ENCODE measurements at places on chromosomes 1 and 21.
A peak's percentile ranks its signal among the peaks of the same experiment; 100 is the strongest.

- DNase-seq: no peak
Observed at GRCh38 chr1:31470794-31471315, 57.8 kb downstream of the SERINC2 start.

GRCh38 chr1:26811057-26811456 is 15.4 kb upstream of the ZDHHC18 start:
- DNase-seq: no peak

DNA sequence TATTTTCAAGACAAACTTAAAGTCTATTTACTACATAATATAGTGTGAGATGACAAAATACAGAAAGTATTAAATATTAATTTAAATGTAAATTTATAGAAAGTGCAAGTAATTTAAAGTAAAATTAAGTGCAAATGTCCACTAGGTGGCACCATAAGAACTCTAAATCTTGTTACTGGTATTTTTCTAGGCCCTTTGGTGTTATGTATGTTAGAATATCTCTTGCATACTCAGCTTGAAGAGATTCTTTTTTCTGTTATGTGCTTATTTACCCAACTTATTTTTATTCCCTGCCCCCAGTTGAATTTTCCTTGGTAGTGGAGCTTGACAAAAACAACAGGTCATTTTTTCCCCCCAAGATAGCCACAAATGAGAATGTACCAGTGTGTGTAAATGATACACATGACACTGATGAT is 71.5 kb downstream of the RPS6KC1 start:
- peak; percentile 0 for DNase-seq

DNA sequence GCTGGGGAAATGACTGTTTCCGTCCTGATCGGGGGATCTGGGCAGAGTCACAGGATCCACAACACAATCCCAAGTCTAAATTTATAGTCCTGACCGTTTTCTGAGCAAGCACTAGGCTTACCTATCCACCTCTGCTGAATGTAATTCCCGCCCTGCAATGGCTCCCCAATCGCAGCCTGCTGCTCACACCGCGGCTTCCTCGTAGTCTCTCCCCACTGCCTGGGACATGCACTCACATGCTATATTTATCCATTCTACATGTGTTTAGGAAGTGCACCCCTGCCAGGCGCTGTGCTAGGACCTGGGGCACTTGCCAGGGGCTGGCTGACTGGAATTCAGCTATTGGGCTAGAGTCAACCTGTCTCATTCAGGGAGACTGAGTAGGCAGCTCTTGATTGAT is 246.6 kb upstream of the CSF3R start:
- no peak for DNase-seq

GRCh38 chr1:246091477-246091876 is 415.6 kb downstream of the SMYD3 start:
- DNase-seq: no peak

DNA sequence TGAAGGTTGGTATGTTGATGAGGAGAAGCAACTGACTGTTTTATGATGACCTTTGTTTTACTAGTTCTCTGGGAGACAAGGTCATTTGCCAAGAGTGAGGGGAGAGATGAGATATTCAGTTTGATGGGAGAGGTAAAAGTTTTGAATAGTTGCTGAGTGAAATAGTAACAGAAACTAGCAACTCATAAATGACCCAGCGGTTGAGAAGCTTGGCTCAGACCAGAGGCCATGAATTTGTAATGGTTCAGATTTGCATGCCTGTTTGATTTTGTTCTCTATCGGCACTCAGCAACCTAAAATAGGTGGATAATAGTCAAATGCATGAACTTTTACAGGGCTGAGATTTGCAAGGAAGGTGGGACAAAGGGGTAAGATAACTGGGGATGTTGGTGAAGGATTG is 6.6 kb downstream of the CCDC30 start:
- DNase-seq: no peak

GRCh38 chr1:228848406-228848805 is 113.1 kb downstream of the RHOU start:
- DNase-seq: no peak

DNA sequence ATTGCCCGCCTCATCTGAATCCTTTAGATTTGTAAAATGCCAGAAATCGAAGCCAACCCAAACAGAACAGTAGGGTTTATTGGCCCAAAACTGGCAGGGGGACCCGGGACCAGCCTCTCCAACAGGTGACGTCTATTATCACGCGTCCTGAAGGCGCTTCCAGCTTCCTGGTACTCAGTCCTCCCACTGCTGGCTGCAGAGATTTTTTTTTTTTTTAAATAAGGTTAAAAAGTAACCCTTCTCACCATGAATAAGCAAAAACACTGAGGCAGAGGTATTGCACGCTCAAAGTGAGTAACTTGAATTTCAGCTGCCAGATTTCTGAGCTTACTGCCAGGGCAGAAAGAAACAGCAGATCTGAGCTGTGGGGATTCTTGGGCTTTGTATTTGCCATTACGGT is 54.4 kb upstream of the GCLM start:
- no peak for DNase-seq

- DNase-seq: no peak
Observed at GRCh38 chr1:30088594-30088993, 634.8 kb downstream of the MATN1 start.

DNA sequence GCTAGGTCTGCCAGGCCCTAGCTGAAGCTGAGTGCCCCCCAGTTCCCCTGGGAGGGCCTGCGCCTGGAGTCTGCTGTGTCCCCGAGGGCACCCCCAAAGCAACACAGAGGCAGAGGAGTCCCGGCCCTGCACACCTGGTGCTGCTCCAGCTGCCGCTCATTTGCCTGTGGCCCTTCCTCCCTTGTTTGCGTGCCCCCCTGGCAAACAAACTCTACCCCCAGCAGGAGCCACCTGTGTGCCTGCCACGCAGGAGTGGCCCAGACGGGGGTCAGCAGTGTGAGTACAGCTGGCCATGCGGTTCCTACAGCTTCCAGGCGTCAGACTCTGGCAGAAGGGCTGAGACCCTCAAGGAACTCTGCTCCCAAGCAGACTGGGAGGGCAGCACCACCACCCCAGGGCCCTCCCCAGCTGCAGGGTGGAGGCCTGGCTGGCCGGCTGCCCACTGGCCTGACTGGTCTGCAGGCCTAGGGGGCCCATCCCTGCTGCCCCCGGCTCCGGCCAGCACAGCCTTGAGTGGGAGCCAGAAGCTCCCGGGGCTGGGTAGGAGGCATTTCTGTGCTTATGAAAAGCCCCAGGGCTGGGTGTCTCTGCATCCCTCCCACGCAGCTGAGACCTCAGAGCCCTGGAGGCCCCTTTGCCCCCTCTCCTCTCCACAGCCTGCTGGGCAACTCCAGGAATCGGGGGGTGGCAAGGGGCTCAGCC is 563 bp upstream of the TAS1R3 start:
- DNase-seq: no peak

DNA sequence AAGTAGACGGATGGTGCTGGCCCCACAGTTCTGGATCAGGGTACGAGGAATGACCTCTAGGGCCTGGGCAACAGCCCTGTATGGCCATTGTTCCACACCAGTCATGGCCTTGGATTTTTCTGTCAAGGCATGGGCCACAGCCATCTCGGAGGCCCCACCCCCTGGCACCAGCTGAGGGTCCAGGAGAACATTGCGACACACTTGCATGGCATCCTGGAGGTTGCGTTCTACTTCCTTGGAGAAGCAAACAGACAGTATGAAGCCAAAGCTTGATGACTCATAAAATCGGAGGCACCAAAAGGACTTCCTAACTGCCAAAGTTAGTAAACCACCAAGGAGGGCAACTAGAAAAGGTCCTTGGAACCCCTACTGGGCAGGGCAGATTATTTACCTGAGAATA is 11.9 kb upstream of the VHLL start:
- DNase-seq: no peak

- no peak for DNase-seq
Observed at GRCh38 chr1:193377472-193377871, 191.1 kb upstream of the B3GALT2 start.

DNA sequence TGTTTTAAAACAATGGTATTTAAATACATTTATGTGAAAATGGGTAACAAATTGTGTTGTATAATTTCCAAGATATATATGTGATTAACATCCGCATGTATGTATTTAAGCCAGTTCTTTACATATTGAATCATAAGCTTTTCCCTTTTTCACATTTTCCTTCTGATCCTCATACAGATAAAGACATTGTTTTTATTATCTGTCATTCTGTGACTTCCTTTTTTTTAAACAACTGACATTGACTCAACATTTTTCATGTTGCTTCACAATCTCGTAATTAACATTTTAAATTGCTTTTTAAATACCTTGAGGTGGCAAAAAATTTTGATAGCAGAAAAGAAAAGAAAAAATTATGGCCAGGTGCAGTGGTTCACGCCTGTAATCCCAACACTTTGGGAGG is 1.4 kb downstream of the STXBP3 start:
- DNase-seq: no peak

DNA sequence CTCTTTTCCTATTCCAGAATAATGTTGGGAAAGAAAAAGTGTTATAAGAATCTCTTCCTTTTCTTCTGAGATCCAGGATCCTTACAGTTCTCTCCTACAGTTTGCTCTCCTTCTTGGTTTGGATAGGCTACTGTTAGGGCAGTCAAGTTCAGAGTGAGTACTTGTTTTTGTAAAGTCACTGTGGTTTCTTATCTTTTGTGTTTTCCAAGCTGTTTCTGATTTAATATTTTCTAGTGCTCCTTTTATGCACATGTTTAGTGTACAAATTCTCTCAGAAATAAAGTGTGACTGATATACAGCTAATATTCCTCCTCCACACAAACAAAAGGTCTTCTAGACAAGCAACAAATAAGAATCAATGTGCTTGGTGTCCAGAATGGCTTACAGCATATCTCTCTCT is 107.7 kb downstream of the BACH1 start:
- no peak for DNase-seq

GRCh38 chr1:26169198-26169554 is 413 bp upstream of the C1orf232 start:
- no peak for DNase-seq

GRCh38 chr1:18886003-18886335 is 16.4 kb downstream of the ALDH4A1 start:
- DNase-seq: no peak

GRCh38 chr1:70462611-70463010 is 51.5 kb downstream of the CTH start:
- no peak for DNase-seq

- DNase-seq: no peak
Observed at GRCh38 chr1:24743404-24744211, 1.6 kb upstream of the CLIC4 start.

DNA sequence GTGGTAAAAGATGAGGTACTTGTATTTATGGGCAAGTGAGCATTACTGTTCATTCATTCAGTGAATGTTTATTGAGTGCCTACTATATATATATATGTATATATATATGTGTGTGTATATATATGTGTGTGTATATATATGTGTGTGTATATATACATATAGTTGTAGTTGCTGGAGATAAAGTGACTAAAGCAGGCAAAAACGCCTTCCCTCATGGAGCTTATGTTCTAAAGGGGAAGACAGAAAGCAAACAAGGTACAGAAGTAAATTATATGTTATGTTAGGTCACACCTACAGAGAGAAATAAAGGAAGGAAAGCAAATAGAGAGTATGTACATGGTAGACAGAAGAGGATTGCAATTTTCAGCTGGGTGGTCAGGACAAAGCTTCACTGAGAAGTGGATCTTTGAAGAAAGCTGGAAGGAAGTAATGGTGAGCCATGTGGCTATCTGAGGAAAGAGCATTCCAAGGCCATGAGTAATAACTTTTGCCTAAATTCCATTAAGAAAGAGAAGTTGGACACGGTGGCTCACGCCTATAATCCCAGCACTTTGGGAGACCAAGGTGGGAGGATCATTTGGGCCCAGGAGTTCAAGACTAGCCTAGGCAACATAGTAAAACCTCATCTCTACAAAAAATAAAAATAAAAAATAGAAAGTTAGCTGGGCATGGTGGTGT is 33.5 kb upstream of the KLF17 start:
- no peak for DNase-seq

DNA sequence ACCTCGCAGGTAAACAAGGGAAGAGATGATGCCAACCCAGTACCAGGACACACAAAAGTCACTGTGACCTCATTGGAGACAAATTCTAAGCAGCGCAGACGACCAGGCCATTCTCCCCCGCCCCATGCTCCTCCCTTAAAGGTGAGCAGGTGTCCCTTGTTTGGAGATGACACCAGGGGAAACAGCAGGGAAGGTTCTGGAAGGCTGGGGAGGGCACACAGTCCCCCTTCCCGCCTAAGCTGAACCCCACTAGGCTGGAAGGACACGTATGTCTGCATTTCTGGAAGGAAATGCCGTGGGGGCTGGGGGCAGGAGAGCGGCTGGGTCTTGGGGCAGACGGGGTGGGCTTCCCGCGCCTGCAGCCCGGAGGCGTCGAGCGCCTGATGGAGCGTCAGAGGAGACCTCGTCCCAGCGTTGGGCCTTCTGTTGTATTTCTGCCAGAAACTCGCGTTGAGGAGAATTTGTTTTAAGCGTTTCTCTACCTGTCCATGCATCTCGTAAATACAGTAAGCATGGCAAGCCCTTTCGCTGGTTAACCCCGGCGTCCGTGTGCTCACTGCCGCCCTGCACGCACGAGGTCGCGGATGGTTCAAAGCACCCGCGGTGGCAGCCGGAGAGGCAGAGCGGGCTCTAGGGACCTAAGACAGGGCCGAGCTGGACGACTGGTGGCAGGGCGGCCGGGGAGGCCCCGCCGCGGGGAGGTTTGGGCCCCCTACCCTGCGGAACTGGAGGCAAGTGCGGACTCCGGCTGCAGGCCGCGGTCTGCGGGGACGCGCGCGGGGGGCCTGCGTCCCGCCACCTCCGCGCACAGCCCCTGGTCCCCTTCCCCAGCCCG is 1.2 kb upstream of the LHX4 start:
- no peak for DNase-seq

- DNase-seq: no peak
Observed at GRCh38 chr1:211381481-211382181, 55.0 kb downstream of the TRAF5 start.

DNA sequence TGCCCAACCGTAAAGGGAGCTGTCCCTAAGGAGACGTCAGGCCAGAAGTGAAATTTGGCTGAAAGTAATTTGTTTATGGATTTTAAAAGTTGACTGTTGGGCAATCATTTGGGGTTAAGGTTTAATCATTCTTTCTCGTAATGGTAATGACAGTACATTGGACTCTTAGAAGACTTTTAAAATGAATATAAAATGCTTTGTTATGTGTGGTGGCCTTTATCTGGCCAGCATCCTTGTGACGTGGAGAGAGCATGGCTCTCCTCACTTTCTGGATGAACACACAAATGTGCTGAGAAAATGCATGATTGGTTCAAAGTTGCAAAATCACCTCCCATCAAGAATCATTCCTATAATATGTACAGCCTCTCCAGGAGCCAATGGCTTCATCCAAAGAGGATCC is 160.2 kb downstream of the DHRS3 start:
- DNase-seq: no peak

GRCh38 chr1:111603979-111604378 is 15.6 kb upstream of the RAP1A start:
- no peak for DNase-seq

GRCh38 chr1:59475737-59476136 is 178.8 kb downstream of the FGGY start:
- no peak for DNase-seq

GRCh38 chr1:11787251-11787803 is 18.4 kb downstream of the MTHFR start:
- DNase-seq: no peak

DNA sequence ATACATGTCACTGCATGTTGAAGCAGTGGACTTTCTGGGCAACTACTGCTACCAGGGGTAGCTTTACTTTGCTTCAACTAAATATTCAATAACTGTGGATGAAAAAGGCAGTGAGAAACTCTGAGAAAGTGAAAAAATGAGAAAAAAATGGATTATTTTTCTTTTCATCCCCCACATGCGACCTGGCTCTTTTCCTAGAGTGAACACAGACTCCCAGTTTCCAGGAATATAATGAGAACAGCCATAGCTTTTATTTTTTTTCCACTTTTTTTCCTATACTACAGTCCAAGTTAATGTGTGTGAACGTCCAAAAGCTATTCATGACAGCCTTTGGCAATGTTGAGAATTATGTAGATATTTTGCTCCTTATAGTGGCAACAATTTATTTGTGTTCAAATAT is 230.4 kb downstream of the DNM3 start:
- DNase-seq: no peak
